HFF-Myc (cell line): ENCODE measurements at places on chromosomes 6 and 20.

DNA sequence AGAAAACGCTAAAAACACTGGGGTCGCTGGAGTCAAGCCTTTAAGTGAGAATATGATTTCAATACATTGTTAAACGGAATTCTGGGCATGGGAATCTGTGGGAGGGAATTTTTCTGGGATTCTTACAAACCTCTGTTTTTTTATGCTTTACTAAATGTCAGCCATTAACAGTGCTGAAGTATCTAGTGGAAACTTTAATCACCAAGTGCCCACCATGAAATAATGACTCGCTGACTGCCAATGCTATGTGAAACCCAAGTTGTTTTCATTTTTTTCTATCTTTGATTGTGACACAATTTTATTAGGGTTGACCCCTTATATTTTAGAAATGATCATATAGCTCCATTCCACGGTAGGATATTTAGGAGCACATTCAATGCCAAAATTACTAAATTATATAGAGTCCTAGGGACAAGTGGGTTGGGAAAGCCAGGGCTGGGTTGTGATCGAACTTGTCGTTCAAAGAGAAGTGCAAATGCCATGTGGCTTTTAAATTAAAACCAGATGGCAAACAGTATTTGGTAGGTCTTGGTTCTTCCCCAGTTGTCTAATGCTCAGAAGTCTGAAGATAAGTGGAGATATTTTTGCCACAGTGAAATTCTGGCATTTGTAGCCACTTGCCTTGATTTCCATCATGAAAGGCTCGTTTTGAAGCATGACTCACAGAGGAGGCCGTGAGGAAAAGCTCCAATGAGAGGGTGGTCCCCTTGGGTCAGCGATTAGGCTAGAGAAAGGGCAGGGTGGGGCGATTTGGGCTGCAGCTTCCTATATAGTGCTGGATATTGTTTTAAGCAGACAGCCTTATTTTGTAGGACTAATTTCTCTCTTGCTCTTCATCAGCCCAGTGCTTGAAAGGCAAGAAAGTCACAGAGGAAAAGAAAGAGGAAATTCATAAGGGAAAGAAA, 254.4 kb upstream of the JAG1 start:
- no peak for DNase-seq

- DNase-seq = no peak
These were observed 11.2 kb downstream of the BAG2 start for GRCh38 chr6:57183336-57183735.

DNA sequence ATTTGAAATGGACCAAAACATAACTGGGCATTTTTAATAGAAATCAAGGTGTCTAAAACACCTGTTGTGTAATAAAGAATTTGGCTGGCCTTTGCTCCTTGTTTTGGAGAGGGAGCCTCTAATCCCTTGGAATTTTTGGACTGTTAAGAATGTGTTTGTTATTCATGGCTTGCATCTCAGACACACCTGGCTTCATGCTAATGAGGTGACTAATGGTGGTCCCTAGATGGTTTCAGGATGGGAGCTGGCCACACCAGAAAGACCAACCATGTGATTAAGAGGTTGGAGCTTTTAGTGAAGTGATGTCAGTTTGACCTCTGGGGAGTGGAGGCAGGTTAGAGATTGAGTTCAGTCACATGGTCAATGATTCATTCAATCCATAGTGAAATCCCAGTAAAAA, 328.4 kb downstream of the DHX35 start:
- DNase-seq = no peak

DNA sequence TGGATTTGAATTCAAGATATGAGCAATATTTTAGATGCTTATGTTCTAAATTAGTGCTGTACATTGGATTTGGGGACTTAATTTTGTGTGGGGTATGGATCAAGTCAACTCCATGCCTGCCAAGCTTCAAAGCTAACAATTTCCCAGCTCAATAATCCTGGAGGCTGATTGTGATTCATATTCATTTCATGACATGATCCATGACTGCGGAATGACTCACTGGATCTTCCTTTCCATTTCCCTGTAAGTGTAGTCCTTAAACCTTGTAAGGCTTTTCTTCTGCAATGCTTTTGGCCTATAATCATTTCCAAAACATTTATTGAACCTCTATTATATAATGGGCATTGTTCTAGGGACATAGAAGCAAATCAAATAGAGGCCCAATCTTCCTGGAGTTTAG, 44.7 kb upstream of the CCN2 start:
- peak; percentile 61 for DNase-seq

DNA sequence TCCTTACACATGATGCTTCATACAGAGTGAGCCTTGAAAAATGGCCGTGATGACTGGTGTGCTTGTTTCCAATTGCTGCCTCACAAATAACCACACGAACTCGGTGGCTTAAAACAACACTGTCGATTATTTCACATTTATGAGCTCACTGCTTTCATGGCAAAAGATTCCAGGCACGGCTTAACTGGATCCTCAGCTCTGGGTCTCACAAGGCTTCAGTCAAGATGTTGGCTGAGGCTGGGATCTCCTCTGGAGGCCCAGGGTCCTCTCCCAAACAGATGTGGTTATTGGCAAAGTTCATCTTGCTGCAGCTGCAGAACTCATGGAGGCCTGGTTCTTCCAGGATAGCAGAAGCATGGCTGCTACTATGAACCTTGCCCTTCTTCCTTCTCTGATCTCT, 144.6 kb downstream of the TFAP2C start:
- DNase-seq = no peak

DNA sequence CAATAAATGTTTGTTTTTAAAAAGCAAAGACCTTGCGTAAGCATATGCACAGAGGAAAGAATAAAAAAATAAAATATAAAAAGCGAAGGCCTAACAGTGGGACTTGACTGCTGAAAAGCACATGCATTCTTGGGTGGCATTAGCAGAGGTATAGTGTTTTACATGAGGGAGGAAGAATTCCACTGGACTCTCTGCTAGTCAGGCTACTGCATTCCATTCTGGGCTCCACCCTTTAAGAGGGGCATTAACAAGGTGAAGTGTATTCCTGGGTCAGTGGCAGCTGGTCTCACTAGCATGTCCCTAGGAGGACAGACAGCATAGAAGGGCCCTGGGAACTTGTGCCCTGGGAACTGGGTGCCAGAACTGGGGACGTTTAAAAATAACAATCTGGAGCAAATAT, 134.1 kb downstream of the SOBP start:
- DNase-seq = no peak

DNA sequence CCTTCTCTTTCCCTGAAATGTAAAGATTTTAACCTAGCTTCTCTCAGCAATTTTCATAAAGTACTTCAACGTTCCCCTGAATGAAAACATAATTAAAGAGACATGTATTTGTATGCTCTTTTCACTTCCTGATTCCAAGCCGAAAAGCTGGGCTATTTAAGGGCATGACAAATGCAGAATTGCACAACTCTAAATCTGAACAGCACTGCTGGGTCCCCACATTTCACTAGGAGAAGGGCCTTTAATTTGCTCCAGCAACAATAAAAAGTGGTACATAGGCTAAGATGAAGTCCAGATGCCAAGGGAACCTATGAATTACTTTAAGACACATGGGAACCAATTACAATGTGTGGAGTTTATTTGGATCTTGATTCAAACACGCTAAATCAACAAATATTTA, 42.0 kb downstream of the IRAK1BP1 start:
- peak; percentile 70 for DNase-seq
